ENCODE measurements at places on chromosomes 1 and 21. TPM values are rescaled to one million over a fixed set of nuclear protein-coding genes. Genes with fewer than 3 reads are reported as not detected.

- H3K4me3 ChIP-seq, result no peak overlapping the region
- H3K4me1 ChIP-seq, result no peaks in the 10 kb centered on the region
- no peak overlapping the region for H3K27ac ChIP-seq
- no peak for DNase-seq
Measured at GRCh38 chr1:196980859-196981258, 3.5 kb downstream of the CFHR5 start.

DNA sequence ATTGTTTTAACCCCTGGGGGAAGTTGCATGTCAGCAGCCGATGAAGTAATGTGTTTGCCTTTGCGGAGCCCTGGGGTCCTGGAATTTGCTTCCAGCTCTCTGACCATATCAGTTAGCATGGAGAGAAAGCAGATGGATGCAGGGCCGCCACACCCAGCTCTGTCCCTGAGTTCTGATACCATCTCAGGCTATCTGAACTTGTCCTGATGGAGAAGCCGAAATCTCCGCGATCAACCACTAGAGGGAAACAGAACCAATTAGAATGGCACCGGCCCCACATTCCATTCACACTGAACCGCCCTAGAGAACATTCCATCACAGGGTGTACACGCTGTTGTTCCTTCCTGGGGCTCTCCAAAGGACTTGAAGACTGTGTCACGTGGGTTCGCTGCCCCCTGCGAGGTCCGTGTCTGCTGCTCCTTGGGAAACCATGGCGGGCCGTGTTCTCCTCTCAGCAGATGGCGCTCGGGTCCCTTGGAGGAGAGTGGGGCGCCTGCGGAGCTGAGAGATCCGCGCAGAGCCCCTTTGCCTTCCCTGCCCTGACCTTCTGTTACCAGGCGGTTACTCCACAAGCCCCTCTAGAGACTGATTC lies 75.4 kb downstream of the ABCA4 start:
- peaks cover 49% of the 10 kb centered on the region for H3K4me1 ChIP-seq
- no peak overlapping the region for H3K4me3 ChIP-seq
- no peaks in the 10 kb centered on the region for H3K27me3 ChIP-seq
- peak overlapping the region; percentile 80 for H3K27ac ChIP-seq

DNA sequence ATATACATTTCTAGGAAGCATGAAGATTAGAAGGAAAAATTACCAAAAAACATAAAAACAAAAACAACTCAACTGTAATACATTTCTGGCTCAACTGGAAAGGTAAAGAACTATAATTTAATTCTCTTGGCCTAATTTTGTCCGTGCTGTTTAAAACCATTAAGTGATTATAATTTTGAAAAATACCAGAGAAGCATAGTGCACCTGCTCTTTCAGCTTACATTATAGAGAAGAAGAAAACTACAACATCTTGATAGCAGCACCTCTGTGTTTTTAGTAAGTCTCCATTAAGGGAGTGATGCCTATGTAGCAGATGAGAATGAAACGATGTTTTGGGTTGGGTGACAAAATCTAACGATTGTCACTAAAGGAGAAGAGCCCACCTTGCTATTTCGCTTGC lies 19.3 kb upstream of the MAN1A2 start:
- no peaks in the 10 kb centered on the region for H3K27me3 ChIP-seq
- no peaks in the 10 kb centered on the region for H3K4me1 ChIP-seq
- H3K4me3 ChIP-seq, result no peak overlapping the region
- no peak overlapping the region for H3K27ac ChIP-seq
- DNase-seq, result no peak

- DNase-seq, result peak; percentile 98
- H3K4me1 ChIP-seq, result peaks cover 30% of the 10 kb centered on the region
- H3K27ac ChIP-seq, result peak within 1 kb of the TSS; percentile 100
- no peaks in the 10 kb centered on the region for H3K27me3 ChIP-seq
Measured at GRCh38 chr1:46340404-46341221, at the start of gene NSUN4. TSS of gene NSUN4 (plus strand) at chr1:46340807. CDS start at chr1:46340827, 20 bp downstream.

TUFT1 gene
- total RNA-seq, result 6.2 TPM

DNA sequence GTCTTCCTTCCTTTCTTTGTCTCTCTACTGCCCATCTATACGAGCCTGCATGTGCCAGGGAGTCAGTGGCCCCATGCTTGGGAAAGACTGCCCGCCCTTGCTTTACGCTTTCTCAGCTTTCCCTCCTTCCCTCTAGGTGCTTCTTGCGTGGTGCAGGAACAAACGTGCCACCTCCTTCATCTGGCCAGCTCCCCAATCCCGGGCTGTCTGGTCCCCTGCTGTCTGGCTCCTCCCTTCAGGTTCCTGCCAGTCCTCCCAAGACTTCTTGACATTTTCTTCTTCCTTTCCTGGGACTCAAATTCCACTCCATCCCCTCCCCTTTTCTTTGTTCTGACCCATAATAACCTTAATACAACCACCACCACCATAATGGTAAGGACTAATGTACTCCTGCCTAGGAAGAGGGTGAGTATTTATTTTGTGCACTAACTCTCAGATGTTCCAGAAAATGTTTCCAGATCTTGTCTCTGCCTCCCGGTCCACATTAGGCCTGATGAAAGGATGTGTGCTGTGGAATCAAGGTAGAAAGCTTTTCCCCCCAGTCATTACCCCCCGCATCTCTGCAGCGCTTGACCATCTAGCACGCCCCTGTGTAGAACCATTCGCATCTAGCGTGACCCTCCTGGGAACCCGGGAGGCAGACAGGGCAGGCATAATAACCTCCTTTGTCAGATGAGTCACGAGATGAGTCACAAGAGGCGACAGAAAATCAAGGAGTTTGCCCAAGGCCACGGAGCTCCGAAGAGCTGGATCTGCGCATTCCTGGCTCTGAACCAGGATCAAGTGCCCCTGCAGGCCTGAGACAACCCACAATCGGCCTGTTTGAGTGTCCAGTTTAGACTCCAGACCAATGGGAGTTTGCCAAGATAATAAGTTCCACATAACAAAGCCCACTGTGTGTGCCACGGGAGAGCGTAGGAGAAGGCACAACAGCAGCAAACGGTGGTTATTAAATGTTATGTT lies 60.1 kb upstream of the NEK2 start:
- no peak overlapping the region for H3K4me3 ChIP-seq
- no peaks in the 10 kb centered on the region for H3K27me3 ChIP-seq
- no peak overlapping the region for H3K27ac ChIP-seq
- DNase-seq, result peak; percentile 22
- no peaks in the 10 kb centered on the region for H3K36me3 ChIP-seq
